PC-3 (cell line): ENCODE measurements at places on chromosomes 6 and 20.
A peak's percentile ranks its signal among the peaks of the same experiment; 100 is the strongest.

GRCh38 chr20:4873396-4873795 lies 127.9 kb downstream of the SLC23A2 start:
- no peak overlapping the region for H3K4me3 ChIP-seq
- peaks cover 12% of the 10 kb centered on the region; the same call in 1 of the 2 replicates for H3K36me3 ChIP-seq
- no peak for DNase-seq
- H3K27ac ChIP-seq: no peak overlapping the region
- no peaks in the 10 kb centered on the region for H3K27me3 ChIP-seq

DNA sequence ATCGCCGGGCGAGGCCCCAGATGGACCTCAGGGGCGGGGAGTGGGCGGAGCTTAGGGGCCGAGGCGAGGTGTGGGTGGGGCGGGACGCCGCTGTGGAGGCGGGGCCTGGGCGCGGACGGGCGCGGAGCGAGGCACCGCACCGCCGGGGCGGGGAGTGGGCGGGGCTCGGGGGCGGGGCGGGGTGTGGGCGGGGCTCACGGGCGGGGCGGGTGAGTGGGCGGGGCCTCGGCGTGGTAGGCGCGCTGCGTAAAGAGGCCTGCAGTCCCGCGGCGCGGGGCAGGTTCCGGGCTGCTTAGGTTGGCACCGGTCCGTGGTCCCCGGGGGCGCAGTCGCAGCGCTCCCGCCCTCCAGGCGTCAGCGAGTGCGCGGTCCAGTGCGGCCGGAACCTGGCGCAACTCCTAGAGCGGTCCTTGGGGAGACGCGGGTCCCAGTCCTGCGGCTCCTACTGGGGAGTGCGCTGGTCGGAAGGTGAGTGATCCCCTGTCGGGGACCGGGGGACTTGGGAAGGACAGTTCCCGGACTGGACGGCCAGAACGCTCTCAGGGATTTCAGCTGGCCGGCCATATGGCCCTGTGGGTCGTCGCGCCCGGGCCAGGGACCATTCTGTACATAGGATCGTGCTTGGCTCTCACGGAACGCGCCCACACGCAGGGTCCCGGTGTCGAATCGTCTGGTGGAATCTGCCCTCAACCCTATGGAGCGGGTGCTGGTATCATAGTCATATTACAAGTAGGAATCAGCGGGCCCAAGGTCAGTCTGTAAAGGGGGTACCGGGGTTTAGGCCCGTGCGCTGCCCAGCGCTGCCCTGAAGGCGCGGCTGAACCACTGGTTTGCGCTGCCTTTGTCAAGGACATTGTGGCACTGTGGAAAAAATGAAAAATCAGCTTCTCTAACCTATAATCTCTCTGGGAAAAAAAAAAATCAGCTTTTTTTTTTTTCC lies at the start of gene NQO2:
Gene NQO2, plus strand, starts transcription at position 277 of the 940 bp plus-strand sequence. CDS start 6,659 bp downstream, outside the sequence.
- peak within 1 kb of the TSS; percentile 49 for H3K27ac ChIP-seq
- peaks cover 5% of the 10 kb centered on the region; the same call in 1 of the 2 replicates for H3K36me3 ChIP-seq
- H3K4me1 ChIP-seq: peaks cover 17% of the 10 kb centered on the region
- peak within 1 kb of the TSS; percentile 80 for H3K4me3 ChIP-seq
- peak; percentile 89 for DNase-seq
- no peaks in the 10 kb centered on the region for H3K27me3 ChIP-seq

- no peaks in the 10 kb centered on the region; the same call in 1 of the 2 replicates for H3K36me3 ChIP-seq
- H3K27ac ChIP-seq: no peak overlapping the region
- H3K27me3 ChIP-seq: no peaks in the 10 kb centered on the region
- DNase-seq: no peak
These were observed 26.4 kb downstream of the FOXP4 start for GRCh38 chr6:41572613-41573012.

DNA sequence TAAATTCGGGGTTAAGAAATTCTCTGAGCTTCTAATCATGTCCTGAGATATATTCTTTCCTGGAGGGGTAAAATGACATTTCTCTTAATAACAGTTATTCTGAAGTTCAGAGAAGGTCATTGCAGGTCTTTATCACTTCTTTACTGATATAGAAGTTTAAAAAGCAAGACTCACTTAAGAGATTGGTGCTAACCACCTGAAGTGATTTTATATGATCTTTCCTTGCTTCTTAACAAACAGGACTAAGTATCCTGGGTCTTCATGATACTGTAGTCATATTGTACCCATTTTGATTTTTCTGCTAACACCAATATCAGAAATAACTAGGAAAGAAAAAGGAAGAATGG lies 39.3 kb upstream of the PRDM1 start:
- no peaks in the 10 kb centered on the region for H3K4me1 ChIP-seq
- H3K36me3 ChIP-seq: no peaks in the 10 kb centered on the region
- no peak for DNase-seq
- H3K27me3 ChIP-seq: no peaks in the 10 kb centered on the region

DNA sequence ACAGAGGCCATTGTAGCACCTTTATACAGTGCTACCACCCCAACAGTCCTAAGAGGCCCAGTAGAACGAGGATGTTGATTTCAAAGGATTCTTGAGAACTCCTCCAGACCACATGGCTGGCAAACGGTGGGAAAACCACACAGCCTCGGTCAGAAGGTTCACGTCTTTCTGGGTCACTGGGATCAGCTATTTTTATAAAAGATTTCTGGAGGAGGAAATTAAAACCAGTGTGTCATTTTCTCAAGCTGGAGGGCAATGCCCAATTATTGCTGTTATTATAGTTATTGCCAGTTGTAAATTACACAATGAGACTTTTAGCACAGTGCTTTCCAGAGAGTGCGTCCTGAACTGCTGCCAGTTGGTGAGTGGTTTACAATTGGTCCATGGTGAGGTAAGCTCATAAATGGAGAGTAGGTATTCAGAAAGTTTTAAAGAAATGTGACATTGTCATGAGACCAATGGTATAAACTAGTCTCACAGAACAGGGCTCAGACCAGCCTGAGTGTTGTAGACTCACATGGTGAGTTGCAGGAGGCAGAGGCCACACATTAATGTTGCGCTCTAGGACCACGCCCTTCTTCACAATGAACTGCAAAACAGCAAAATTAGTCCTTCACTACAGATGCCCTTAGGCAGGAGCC lies 8.4 kb upstream of the PPP1R14C start:
- peaks cover 1% of the 10 kb centered on the region for H3K4me1 ChIP-seq
- no peak for DNase-seq
- no peaks in the 10 kb centered on the region for H3K36me3 ChIP-seq
- H3K27me3 ChIP-seq: no peaks in the 10 kb centered on the region
- no peak overlapping the region for H3K27ac ChIP-seq
- no peak overlapping the region for H3K4me3 ChIP-seq

DNA sequence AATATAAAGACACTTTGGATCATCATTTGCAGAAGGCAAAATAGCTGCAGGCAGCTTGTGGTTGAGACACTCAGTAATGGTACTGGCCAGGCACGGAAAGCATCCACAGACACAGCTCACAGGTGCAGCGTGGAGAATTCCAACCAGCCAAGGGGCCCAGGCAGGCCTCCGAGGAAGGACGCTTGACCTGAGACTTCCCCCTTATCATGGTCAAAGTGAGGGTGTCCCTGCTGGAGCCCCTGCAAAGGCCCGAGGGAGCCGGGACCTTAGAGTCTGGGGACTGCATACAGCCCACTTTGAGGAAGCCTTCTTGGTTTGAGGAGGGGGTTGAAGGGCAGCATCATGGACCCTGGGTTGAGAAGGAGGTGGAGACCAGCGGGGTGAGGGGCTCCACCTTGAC lies 15.1 kb upstream of the MYT1 start:
- no peak overlapping the region for H3K27ac ChIP-seq
- H3K27me3 ChIP-seq: no peaks in the 10 kb centered on the region
- H3K4me3 ChIP-seq: no peak overlapping the region
- H3K4me1 ChIP-seq: peaks cover 15% of the 10 kb centered on the region
- H3K36me3 ChIP-seq: no peaks in the 10 kb centered on the region

DNA sequence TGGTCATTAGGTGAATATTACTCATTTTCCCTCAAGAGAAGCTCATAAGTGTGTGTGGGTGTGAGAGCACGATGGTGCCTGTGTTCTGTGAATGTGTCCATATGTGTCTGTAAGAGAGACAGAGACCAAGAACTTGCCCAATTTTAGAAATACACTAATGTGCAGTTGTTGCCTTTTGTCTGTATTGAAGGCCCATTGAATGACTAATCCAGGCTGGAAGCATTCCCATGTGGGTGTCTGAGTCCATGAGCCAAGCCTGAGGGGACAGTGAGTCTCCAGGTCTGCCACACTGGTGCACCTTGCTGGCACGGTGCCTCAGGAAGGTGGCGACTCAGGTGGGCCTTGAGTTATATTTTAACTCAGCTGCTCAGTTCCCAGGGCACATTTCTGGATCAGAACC lies 25.5 kb upstream of the ASXL1 start:
- H3K36me3 ChIP-seq: peaks cover 23% of the 10 kb centered on the region
- no peak overlapping the region for H3K4me3 ChIP-seq
- DNase-seq: peak; percentile 79
